ENCODE measurements at places on chromosomes 1 and 21.

- DNase-seq: no peak
These were observed 19.0 kb downstream of the MAPKAPK2 start for GRCh38 chr1:206703661-206704060.

DNA sequence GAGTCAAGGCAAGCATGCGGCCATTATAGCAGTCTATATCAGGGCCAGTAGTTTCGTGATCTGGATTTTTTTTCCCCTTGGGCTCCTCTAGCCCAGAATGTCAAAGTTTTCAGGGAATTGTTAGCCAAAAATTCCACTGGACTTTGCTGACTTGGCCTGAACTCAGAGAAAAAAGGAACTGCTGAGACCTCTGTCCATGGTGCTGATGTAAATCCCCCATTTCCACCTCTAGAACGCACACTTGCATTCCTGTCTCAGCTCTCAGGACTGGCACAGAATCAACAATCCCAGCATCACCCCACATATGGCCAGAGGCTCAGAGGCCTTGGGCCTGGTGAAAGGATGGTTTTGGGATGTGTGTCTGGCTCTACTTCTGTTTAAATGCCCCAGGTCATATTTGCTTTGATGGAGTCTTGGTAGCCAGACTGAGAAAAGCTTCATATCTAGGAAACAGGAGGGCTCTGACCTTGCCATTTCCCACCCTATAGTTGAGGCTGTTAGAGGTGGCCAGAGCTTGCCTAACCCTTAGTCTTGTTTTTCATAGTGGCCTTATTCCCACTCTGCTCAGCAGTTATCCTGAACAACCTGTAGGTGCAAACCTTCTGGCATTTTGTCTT is 16.9 kb upstream of the EFCAB14 start:
- peak; percentile 64 for DNase-seq

GRCh38 chr1:54564312-54565112 is 16.5 kb downstream of the ACOT11 start:
- DNase-seq: no peak

DNA sequence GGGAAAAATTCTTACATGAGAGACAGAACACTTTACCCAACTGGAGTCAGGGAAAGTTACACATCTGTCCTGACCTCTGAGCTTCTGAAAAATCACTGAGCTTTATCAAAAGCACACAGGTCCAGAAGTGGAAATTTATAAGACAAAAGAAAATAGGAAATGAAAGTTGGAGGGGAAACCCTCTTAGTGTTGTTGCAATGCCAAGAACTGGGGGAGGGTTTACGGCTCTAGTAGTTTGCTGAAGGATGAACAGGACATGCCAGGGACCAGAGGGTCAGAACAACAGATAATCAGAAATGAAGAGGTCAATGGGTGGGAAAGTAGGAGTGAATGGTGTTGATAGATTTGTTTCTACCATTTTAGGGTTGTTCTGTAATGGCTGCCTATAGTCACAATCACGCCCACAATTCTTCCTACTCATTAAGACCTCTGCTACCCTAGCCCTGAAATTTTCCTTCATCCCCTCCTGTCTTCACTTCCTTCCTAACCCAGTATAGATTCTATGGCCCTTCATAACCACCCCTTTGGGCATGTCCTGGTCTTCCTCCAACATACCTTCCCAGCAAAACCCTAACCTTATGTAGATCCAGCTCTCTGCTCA is 30.3 kb upstream of the FMOD start:
- no peak for DNase-seq

GRCh38 chr1:70948396-70949017 is 99.1 kb downstream of the PTGER3 start:
- DNase-seq: no peak

- DNase-seq: peak; percentile 90
These were observed 2.9 kb downstream of the CASQ1 start for GRCh38 chr1:160193091-160193819.

- DNase-seq: peak; percentile 34
These were observed 53.9 kb downstream of the COQ8A start for GRCh38 chr1:226993814-226994585.

DNA sequence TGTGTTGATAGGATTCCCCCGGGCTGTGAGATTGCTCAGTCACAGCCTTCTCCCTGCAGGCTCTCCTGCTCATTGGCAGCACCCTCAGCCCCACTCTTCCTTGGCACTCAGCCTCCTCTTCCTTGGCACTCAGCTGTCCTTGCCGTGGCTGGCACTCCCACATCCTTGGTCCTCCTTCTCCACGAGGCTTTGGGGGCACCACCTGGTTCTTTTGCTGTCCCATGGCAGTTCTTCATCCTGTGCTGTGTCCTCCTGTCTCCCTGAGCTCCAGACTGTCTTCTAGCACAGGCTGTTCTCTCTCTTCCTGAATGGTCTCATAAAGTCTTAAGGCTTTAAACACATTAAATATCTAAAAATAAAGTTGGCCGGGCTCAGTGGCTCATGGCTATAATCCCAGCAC is 27.0 kb downstream of the PKNOX1 start:
- no peak for DNase-seq

DNA sequence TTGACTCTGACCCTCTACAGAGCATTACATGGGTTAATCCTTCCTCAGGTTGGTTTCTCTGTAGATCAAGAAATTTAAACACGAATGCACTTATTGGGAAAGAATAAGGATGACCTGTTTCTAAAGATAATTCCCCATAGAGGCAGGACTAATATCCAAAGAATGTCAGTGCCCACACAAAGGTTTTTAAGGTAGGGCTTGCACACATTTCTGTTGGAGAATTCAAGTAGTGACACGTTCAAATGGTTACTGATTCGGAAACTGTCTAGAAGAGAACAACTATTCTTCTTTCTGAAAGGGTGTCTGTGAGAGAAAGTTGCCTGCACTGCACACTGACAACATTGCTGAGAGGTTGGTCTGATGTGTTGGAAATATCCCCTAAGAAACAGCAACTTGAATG is 167.3 kb downstream of the ZNF326 start:
- DNase-seq: no peak

- DNase-seq: peak; percentile 42
These were observed 31.3 kb downstream of the SMAP2 start for GRCh38 chr1:40404670-40405462.

- DNase-seq: no peak
These were observed 197.6 kb upstream of the TMEM51 start for GRCh38 chr1:14955976-14956375.

DNA sequence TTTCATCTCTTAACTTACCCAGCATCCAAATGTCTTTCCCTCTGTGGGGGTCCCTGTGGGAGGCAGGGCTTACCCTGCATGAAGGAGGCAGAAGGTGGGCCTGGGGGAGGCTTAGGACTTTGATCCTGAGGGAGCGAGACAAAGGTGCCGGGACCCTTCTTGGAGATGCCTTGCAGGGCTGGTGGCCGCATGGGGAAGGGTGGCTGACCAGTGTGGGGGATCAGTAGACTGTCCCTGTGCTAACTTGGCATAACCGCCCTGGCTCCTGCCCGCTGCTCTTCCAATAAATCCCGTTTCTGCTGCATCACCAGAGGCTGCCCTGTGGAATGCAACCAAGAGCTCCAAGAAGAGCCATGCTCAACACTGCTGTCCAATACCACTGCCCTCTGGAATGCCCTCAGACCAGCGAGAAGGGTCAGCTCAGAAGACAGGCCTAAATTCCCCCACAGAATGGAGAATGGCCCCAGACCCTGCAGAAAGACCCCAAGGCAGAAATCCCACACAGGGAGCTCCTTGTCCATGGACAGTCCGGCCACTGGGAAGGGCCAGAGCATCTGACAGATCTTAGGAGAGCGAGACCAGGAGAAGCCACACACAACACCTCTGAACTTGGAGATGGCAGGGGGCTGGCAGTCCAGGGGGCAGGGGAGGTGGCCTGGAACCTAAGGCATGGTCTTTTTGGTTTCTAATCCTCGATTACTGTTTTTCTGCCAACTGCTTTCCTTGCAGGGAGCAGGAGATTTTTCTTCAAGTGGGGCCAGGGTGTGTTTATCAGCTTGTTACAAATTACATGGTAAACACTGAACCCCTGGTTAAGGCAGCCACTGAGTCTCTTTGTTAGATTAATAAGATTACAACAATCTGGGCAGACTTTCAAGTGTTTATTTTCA is 46.7 kb upstream of the DMRTB1 start:
- no peak for DNase-seq

- DNase-seq: no peak
These were observed 38.5 kb upstream of the SLC19A1 start for GRCh38 chr21:45580576-45581321.

GRCh38 chr1:110615548-110616130 is 9.5 kb upstream of the KCNA2 start:
- peak; percentile 61 for DNase-seq

- DNase-seq: no peak
These were observed 8.3 kb downstream of the NUCKS1 start for GRCh38 chr1:205741681-205742080.

GRCh38 chr1:8419172-8419571 is 101.3 kb downstream of the SLC45A1 start:
- no peak for DNase-seq

- DNase-seq: peak; percentile 52
These were observed 1.2 kb upstream of the DHRS3 start for GRCh38 chr1:12618965-12619791.

DNA sequence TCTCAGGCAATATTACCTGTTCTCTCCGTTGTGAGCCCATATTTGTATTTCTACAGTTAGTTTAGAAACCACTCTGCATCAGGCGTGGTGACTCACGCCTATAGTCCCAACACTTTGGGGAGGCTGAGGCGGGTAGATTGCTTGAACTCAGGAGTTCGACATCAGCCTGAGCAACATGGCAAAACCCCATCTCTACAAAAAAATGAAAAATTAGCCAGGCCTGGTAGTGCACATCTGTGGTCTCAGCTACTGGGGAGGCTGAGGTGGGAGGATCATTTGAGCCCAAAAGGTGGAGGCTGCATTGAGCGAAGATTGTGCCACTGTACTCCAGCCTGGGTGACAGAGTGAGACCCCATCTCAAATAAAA is 19.7 kb upstream of the ID3 start:
- DNase-seq: no peak

- DNase-seq: no peak
These were observed 478 bp upstream of the PRDM2 start for GRCh38 chr1:13699510-13699909.

DNA sequence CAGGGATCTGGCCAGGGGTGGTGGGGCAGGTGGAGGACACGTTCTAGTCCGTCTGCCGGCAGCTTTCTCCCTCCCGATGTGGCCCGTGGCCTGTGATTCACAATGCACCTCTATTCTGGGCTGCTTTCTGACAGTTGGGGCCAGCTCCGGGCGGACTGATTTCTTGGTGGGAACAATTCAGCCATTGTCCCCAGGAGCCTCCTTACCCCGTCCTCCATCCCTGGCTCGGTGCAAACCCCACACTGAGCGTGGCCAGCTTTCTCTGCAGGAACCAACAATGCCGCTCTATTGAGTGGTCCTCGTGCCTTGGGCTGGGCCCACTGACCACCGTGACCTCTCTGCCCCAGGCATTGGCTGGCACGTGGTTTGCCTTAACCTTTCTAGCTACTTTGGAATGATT is 29.7 kb downstream of the PADI2 start:
- no peak for DNase-seq

DNA sequence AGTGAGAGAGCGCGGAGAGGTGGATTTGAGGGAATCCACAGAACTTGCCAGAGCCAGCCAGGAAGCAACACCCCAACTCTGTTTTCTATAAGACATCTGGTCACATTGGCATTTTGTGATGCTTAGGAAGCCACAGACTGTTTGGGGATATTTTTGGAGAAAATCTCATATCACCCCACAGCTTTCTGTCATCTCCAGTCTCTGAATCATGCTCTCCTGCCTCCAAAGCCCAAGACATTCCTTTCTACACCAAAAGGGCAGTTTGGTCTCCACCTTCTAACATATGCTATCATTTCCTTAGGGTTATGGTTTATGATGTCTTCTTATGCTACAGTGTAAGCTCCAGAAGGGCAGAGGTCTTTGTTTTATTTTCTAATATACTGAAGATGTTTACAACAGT is 14.4 kb upstream of the BCL10 start:
- DNase-seq: no peak

- no peak for DNase-seq
These were observed 67.1 kb downstream of the ATP2B4 start for GRCh38 chr1:203693721-203694120.
